A673 (cell line): ENCODE measurements at places on chromosomes 2 and 18. TPM values are rescaled to one million over a fixed set of nuclear protein-coding genes. Genes with fewer than 3 reads are reported as not detected.

GRCh38 chr2:39704540-39704939 lies 38.8 kb downstream of the TMEM178A start:
- DNase-seq = no peak
- no peak overlapping the region for H3K27ac ChIP-seq
- H3K27me3 ChIP-seq = no peaks in the 10 kb centered on the region
- no peaks in the 10 kb centered on the region for H3K36me3 ChIP-seq
- H3K4me3 ChIP-seq = no peak overlapping the region

DNA sequence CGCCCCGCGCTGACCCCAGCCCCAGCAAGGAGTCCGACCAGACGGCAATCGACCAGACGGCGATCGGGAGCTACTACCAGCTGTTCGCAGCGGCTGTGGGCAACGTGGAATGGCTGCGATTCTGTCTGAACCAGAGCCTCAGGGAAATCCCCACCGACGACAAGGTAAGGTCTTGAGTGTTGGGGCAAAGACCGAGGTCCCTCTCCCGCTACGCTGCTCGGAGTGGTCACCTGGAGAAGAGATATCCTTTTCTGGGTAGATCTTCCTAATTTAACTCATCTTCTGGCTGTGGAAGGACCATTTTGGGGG lies 704 bp downstream of the ANKRD53 start:
- peaks cover 4% of the 10 kb centered on the region for H3K4me1 ChIP-seq
- peak overlapping the region; percentile 50 for H3K4me3 ChIP-seq
- no peaks in the 10 kb centered on the region for H3K27me3 ChIP-seq

GRCh38 chr2:213164263-213164662 lies 12.9 kb upstream of the IKZF2 start:
- H3K4me3 ChIP-seq = no peak overlapping the region
- no peak for DNase-seq
- no peak overlapping the region for H3K27ac ChIP-seq
- H3K4me1 ChIP-seq = peaks cover 14% of the 10 kb centered on the region
- H3K27me3 ChIP-seq = no peaks in the 10 kb centered on the region

DNA sequence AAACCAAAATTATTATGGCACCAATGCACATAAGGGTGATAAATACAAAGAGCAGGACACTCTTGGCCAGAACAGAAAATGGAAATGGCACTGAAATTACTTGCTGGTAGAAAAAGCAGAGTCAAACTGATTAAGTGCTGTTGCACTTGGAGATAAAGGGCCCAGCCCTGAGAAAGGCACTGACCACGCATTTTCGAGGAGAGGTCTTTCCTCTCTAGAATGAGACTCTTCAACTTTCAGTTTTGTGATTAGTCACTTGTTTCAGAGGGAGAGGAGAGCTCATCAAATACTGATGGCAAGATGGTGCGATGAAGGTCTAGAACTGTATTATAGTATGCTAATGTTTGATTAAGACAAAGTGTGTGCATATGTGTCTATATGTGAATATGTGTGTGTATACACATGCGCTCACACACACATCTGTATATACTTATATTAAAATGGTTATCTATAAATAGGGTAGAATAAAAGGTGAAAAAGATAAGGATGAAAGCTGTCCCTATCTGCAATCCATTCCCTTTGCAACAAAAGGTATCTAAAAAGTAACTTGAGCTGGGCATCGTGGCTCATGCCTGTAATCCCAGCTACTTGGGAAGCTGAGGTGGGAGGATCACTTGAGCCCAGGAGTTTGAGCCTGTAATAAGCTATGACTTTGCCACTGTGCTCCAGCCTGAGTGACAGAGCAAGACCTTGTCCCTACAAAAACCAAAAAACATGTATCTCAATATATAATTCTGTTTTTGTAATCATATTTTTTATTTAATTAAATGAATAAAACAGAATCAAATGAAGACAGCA lies 48.8 kb upstream of the ZDBF2 start:
- DNase-seq = no peak
- no peaks in the 10 kb centered on the region for H3K27me3 ChIP-seq
- peaks cover 12% of the 10 kb centered on the region for H3K4me1 ChIP-seq
- H3K27ac ChIP-seq = no peak overlapping the region

The RAX gene
- 18.3 and 19.3 TPM in 2 replicates for total RNA-seq

DNA sequence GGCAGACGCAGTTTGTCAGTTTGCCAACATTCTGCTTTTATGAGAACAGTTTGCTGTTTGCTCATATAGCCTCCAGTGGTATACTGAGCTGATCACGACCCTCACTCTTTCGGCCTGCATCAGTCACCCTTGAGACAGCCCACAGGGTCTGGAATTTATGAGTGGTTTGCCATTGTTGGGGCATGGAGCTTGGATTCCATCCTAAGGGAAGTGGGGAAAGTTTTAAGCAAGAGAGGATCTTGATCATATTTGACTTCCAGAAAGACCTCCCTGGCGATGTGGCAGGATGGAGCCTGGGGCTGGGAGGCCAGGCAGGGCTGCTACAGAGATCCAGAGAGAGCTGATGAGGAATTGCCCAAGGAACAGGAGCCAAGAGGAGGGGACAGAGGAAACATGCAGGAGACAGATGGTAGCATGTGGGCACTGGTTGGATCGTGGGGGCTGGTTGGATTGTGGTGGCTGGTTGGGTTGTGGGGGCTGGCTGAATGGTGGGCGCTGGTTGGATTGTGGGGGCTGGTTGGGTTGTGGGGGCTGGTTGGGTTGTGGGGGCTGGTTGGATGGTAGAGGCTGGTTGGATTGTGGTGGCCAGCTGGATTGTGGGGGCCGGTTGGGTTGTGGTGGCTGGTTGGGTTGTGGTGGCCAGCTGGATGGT lies 27.3 kb upstream of the GPR17 start:
- no peak overlapping the region for H3K27ac ChIP-seq
- no peak for DNase-seq
- H3K4me3 ChIP-seq = no peak overlapping the region
- no peaks in the 10 kb centered on the region for H3K4me1 ChIP-seq
- no peaks in the 10 kb centered on the region for H3K27me3 ChIP-seq

The CDK5R2 gene
- total RNA-seq = 0.37 and 0.44 TPM in 2 replicates

The SH3RF3 gene
- 0.11 and 0.15 TPM in 2 replicates for total RNA-seq
